Stomach (tissue), 19 donors: ENCODE measurements at places on chromosomes 2 and 18.
A peak's percentile ranks its signal among the peaks of the same experiment; 100 is the strongest.

- DNase-seq, result no peak
These were observed 23.3 kb downstream of the SLC30A6 start for GRCh38 chr2:32189011-32189410.

DNA sequence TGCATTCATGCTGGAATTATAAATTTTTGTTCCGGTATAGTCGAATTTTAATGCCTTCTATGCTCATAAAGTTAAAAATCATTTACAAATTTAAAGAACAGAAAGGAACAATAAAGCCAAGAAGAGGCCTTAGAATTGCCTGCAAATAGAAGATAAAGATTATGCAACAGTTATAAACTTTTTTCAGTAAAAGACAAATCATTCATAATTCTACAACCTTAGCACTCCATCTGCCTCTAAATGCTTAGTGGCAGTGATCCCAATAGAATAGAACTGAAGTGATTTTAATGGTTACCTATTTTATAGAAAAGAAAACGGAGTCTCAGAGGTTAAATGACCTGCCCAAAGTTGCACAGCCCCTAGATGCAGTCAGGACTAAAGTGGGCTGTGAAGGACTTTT is 211.2 kb downstream of the AGPS start:
- no peak for DNase-seq

GRCh38 chr18:13382366-13382953 is 163.9 kb downstream of the LDLRAD4 start:
- DNase-seq, result peak; percentile 86

- peak; percentile 86 for DNase-seq
These were observed 2.1 kb downstream of the IL1B start for GRCh38 chr2:112834396-112835037.

DNA sequence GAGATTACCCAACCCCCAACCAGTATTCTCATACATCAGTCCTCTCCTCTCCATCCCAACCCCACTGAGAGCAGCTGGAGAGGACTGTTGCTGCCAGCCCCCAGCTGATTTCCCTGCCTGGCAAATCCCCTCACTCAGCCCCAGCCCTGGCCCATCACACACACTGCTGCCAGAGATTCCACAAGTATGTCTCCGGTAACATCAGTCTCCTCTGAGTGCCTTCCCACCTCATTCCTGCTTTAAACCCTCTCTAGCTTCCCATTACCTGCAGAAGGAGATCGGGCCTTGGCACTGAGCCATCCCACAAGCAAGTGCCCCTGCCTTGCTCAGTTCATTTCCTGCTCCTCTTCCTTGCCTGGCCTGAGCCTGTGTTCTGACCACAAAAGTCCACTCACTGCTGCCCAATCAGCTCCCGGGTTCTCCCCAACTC is 50.6 kb upstream of the ZFP36L2 start:
- peak; percentile 60 for DNase-seq

DNA sequence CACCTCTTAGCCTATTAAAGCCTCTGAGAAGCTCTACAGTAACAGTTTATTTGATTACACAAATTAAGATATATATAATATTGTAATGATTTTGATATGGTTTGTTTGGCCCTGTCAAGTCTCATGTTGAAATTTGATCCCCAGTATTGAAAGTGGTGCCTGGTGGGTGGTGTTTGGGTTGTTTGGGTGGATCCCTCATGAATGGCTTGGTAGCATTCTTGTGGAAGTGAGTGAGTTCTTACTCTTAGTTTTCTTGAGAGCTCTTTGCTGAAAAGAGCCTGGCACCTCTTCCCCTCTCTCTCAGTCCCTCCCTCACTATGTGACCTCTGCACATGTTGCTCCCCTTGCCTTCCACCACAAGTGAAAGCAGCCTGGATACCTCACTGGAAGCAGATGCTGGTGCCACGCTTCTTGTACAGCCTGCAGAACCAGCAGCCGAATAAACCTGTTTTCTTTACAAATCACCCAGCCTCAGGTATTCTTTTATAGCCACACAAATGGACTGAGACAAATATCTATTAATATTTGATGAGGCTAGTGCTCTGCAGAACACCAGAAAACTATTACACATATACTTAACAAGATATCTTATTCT is 52.8 kb downstream of the SLC4A10 start:
- DNase-seq, result no peak
